Renal pelvis (tissue), 12 donors: ENCODE measurements at places on chromosomes 4 and X. TPM values are rescaled to one million over a fixed set of nuclear protein-coding genes. Genes with fewer than 3 reads are reported as not detected.

The DLG3 gene
- 39.3 TPM for polyA plus RNA-seq

The WDR17 gene
- 15.2 TPM for polyA plus RNA-seq

The CYLC1 gene
- polyA plus RNA-seq, result not detected

The NUDT6 gene
- 21.0 TPM for polyA plus RNA-seq

The EFNB1 gene
- 141 TPM for polyA plus RNA-seq

The KLF8 gene
- polyA plus RNA-seq, result 5.7 TPM

The MAPK10 gene
- polyA plus RNA-seq, result 54.5 TPM

DNA sequence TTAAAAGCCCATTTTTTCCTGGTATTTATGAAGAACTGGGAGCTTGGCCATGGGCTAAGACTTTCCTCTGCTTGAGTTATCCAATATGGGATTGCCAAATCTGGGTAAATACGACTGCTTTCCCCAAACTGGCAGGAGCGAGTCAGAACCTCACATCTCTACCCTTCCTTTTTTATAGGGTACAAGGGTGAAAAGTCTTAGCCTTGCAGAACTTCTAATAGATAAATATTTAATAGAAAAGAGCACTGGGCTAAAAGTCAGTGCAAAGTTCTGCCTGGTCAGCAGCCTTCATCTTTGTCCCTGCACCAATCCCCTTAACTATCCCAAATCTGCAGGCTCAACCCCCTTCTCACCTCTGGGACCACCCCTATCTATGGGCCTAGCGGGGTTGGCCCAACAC is 61.6 kb upstream of the ACSL1 start:
- no peak for DNase-seq

- no peak for DNase-seq
Observed at GRCh38 chr4:99828477-99828876, 11.8 kb downstream of the DAPP1 start.

DNA sequence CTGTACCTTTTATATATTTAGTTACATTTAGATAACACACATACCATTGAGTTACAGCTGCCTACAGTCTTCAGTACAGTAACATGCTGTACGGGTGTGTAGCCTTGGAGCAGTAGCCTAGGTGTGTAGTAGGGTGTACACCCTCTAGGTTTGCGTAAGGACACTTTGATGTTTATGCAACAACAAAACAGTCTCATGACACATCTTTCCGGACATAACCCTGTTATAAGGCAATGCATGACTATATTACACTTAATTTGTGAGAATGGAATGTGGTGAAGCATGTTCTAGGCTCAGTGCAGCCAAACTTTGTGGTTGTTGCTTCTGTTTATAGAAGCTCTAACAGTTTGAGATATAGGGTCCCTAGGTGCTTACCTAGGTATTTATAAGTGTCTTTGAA is 65.4 kb downstream of the SPRY1 start:
- no peak for DNase-seq

- no peak for DNase-seq
Observed at GRCh38 chrX:69045616-69046345, 119.5 kb downstream of the PJA1 start.

DNA sequence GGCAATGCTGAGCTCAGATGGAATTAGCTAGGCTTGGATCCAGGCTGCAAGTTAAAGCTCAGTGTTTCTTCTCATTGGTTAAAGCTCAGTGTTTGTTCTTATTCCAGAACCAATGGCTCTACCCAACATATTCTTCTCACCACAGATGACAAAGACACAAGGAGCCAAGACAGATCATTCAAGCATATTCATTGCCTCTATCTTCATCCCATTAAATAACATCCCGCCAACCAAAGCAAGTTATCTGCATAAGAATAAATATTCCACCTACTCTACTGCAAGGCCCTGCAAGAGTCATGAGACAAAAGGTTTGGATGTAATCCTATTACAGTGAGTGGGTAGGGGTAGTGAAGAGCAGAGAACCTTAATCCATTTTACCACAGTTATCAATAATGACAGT is 766.5 kb downstream of the C4orf33 start:
- no peak for DNase-seq

GRCh38 chr4:56465599-56466295 is 1.7 kb upstream of the SRP72 start:
- DNase-seq, result no peak

- DNase-seq, result no peak
Observed at GRCh38 chr4:156553659-156554058, 417.9 kb downstream of the PDGFC start.

GRCh38 chr4:80705311-80705710 is 325.2 kb upstream of the BMP3 start:
- no peak for DNase-seq

DNA sequence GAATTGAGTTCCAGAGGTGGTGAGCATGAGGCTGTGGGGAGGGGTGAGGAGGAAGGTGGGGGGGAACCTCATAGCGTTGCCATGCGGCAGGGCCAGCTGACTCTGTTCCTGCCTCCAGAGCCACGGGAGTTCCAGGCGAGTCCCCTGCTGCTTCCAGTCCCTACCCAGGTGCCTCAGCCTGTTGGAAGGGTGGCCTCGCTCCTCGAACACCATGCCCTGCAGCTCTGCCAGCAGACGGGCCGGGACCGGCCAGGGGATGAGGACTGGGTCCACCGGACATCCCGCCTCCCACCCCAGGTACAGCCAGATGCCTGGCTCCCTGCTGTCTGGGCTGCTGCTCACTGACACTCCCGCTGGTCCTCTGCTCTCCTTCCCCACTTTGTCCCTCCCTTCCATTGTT is 7.9 kb downstream of the CCDC22 start:
- no peak for DNase-seq

GRCh38 chr4:23212558-23212957 is 519.8 kb downstream of the GBA3 start:
- DNase-seq, result peak; percentile 11

GRCh38 chrX:63810746-63811145 is 25.7 kb upstream of the ARHGEF9 start:
- DNase-seq, result no peak

GRCh38 chrX:79182616-79183015 is 38.1 kb downstream of the GPR174 start:
- DNase-seq, result no peak

GRCh38 chrX:84320614-84321013 is 132.6 kb upstream of the RPS6KA6 start:
- DNase-seq, result no peak

DNA sequence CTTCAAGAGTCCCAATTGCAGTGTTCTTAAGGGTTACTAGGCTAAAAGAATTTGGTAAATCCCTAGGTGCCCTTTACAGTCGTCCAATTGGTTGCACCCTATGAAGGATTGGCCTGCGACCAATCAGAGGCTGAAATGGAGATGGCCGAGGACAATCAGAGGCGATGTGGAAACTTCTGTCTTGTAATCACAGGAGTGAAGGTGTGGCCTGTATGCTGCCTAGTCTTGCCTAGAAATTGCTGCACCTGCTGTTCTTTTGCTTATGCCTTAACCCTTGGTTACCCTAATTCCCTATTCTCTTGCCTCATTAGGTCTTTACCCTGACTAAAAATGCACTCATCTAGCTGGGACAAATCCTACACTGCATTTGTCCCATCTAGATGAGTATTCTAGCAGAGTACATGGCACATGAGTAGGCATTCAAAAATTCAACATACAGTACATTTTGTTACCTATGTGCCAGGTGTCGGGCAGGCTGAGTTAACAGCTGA is 1.0 kb upstream of the DCK start:
- no peak for DNase-seq

GRCh38 chrX:18390941-18391538 is 34.4 kb upstream of the CDKL5 start:
- DNase-seq, result peak; percentile 29

GRCh38 chr4:157700898-157701694 is 471.7 kb downstream of the GASK1B start:
- DNase-seq, result no peak

DNA sequence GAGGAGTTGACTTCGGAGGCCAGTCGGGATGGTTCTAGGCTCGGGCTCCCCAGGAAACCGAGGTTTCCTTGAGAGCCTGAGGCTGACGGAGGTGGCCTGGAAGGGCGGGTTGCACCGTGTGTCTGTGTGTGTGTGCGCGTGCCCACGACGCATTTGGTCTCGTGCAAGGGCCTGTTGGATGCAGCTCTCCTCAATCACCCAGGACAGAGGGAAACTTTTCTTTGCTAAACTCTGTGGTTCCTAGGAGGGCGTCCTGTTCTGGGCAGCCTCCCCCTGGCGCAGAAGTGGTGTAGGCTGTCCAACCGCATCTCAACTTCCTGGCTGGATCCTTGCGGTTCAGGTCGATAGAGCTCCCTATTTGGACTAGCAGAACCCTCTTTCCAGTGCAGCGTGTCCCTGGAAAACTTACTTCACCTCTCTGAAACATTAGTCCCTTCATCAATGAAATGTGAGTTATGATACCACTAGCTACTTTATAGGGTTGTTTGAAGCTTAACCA is 973 bp downstream of the STK32B start:
- no peak for DNase-seq

DNA sequence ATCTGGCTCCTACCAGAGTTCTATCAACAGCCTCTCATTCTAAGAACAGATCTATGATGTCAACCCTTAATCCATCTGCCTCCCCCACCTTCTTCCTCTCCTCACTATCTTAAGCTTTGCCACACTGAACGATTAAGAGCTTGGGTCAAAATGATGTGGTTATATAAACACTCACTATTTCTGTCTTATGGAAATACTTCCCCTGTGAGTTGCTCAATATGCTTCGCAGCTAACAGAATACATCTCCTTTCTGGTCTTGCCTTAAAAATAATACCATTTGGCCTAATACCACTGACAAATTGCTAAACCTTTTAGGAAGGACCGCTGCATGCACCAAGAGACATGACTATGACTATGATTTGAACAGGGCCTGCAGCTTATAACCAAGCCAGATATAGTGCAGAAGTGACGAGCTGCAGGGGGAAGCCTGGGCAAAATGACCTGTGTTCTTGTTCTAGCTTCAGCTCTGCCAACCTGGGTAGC is 130.9 kb downstream of the RNF150 start:
- no peak for DNase-seq

- no peak for DNase-seq
Observed at GRCh38 chrX:130176354-130176776, 4.6 kb downstream of the RAB33A start.
